Left hindlimb (tissue), 1 donor: ENCODE measurements at places on chromosomes 4 and X.

DNA sequence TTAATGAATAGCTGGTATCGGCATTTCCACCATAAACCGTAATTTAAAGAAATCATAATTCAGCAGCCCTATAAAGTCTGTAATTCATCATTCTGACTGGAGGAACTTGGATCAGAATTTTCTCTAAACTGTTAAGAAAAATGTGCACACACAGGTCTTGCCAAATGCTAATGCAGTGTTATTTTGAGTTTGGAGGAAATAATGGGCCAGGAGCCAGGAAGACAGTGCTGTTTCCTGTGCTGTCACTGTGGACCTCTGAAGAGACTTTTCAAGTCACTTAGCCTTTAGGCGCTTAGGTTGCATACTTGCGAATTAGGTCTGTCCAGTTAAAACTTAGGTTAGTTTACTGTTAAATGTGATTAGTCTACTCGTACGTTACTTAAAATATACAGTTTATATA lies 137.5 kb upstream of the ANXA3 start:
- DNase-seq, result no peak

GRCh38 chr4:66169341-66169740 lies 499.1 kb upstream of the EPHA5 start:
- DNase-seq, result no peak

- DNase-seq, result no peak
Observed at GRCh38 chr4:112327965-112328733, 31.0 kb downstream of the ALPK1 start.

DNA sequence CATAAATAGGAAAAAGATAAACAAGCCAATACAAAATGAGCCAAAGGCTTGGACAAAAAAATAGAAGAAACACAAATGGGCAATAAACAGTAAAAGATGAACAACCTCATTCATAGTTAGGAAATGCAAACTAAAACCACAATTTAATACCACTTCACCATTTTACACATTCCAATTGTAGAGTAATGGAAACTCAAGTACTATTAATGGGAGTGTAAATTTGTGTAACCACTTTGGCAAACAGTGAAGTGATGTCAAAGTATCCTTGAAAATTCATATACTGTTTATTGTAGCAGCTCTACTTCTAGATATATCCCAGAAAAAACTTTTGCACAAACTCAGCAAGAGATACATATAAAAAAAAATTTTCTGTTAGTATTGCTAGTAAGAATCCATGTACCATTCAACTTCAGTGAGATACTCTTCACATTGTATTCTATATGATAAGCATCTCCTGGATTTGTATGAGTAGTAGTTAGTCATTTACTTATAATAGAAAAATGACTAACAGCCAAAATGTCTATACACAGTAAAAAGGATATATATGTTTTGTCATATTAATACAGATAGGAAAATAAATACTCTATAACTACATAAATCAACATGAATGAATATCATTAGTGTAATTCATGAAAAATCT lies 229.8 kb downstream of the DKK2 start:
- no peak for DNase-seq

GRCh38 chrX:40964633-40965586 lies 120.3 kb upstream of the USP9X start:
- DNase-seq, result no peak
